ENCODE measurements at places on chromosomes 11 and 22. TPM values are rescaled to one million over a fixed set of nuclear protein-coding genes. Genes with fewer than 3 reads are reported as not detected.
A peak's percentile ranks its signal among the peaks of the same experiment; 100 is the strongest.

Gene GTF2H1
- polyA plus RNA-seq = 11.1 TPM

Gene PDGFB
- polyA plus RNA-seq = 21.3 TPM

Gene PHOX2A
- polyA plus RNA-seq = not detected

Gene NAALADL1
- 2.7 TPM for polyA plus RNA-seq

Gene TRIM51G
- polyA plus RNA-seq = not detected

GRCh38 chr22:26901198-26901816 lies 243.9 kb downstream of the MIAT start:
- DNase-seq = no peak

DNA sequence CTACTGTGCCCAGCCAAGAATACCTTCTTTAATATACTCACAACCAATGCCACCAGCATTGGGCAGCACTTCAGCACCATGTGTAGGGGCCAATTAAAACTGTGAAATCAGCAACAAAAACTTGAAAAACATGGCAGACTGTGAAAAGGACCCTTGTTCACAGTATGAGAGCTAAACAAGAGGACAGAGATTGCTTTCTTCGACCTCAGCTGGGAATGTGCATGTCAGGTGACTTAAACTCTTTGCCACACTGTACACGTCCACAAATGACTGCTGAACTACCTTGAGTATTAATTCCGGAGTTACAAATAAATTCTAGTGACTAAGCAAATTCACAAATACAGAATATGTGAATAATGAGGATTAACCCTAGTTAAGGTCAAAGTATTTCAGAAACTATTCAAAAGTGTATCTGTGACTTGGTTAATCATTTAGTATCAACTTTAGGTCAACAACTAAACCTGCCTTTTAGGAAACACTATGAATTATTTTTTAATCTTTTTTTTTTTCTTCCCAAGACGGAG lies 33.0 kb downstream of the DDX6 start:
- no peak for DNase-seq

- no peak for DNase-seq
Observed at GRCh38 chr11:97574976-97575665, 1185.3 kb downstream of the JRKL start.

DNA sequence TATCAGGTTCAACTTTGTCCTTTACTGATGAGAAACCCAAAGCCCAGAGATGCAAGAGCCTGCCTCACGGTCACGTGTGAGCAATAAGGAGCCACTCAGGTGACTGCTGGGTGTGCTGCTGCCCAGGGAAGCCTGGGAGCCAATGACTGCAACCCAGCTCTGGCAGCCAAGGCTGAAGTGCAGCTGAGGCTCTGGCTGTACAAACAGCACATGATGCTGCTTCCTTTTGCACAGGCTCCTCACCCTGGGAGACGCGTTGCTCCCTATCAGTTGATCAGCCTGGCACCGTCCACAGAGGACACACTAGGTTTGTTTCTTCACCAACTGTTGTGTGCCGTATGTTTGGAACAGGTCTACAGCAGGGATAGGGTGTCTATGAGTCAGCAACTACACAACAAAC lies 168.7 kb downstream of the EFCAB6 start:
- no peak for DNase-seq

DNA sequence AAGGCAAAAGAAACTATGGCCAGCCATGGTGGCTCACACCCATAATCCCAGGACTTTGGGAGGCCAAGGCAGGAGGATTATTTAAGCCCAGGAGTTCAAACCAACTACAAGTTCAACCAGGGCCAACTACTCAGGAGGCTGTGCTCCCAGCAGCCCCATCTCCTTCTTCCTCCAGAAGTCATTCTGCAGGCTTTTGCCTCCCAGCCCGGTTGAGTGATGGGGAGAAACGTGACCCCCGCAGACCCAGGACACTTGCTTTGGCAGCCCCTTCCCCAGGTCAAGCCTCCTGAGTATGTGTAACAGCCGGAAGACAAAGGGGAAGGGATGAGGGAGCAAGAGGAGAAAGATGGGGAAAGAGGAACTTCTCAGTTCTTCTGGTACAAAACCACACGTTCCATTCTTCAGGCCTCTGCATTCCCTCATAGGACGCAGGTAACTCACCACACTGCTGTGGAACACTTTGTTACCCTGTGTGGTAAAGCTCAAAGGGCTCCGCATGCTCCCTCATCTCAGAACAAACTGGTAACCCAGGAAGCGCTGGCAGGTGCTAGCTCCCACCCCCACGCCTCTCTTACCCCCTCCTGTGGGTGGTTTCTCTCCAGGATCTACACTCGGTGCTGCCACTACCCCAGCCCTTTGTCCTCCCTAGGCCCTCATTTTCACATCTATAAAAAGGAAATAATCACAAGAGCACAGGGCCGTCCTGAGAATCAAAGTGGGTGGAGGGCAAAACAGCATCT lies 4.0 kb downstream of the SULT4A1 start:
- no peak for DNase-seq

DNA sequence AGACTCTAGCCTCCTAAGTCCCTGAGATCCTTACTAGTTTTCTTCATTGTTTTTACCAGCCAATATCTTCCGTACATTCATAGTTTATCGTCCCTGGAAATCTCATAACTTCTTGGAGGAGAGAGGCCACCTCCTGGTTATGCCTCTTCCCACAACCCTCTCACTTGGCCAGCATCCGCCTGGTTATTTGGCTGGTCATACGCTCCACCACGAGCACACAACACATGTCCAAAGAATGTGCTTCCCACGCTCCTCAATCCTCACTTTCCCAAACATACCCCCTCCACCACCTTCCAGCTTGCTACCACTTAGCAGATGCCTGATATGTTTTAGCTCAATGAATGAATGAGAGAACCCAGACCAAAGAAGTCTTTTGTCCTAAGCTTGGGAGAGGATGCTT lies 83.5 kb upstream of the EIF3D start:
- no peak for DNase-seq

- no peak for DNase-seq
Observed at GRCh38 chr11:14041040-14041439, 78.5 kb downstream of the SPON1 start.

DNA sequence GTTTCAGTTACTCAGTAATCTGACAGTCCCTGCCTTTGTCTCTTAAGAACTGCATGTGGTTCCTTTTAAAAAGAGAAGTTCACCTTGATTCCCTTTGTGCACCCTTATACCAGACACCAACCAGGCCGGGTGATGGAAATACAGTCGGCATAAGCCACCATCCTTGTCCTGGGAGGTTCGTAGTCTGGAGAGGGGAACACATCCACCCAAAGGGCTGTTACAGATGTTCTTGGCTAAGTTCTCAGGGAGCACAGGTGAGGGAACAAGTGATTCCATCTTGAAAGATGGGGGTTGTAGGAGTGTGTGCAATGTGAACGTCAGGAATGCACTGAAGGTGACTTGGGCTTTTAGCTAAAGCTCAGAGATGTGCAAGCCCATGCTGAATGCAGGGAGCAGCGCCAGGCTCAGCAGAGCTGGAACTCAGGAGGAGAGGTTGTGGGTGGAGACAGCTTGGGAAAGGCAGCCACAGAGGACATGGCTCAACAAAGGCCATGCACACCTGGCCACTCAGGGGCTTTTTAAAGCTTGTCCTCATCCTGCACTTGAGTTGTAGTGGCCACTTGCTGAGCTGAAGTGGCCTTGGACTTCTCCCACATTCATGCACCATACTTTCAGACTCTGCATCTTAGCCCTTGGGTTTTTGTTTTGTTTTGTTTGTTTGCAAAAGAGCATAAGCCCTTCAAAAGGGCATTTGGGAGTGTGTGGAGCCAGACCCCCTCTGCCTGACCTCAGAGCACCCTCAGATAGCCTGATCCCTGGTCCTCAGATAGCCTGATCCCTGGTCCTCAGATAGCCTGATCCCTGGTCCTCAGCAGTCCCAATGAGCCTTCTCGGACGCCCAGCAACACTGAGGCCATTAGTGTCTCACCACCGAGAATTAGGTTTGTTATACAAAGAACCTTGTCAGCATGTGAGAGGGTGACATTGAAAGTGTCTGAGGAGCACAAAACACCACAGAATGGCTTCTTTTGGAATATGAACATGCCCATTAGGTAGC lies 12.7 kb upstream of the TMA7B start:
- DNase-seq = no peak

GRCh38 chr11:132751516-132752250 lies 780.6 kb downstream of the OPCML start:
- DNase-seq = no peak

GRCh38 chr22:18929459-18929858 lies 6.6 kb downstream of the PRODH start:
- DNase-seq = no peak

- DNase-seq = no peak
Observed at GRCh38 chr11:18452927-18453326, 2.7 kb upstream of the LDHAL6A start.

DNA sequence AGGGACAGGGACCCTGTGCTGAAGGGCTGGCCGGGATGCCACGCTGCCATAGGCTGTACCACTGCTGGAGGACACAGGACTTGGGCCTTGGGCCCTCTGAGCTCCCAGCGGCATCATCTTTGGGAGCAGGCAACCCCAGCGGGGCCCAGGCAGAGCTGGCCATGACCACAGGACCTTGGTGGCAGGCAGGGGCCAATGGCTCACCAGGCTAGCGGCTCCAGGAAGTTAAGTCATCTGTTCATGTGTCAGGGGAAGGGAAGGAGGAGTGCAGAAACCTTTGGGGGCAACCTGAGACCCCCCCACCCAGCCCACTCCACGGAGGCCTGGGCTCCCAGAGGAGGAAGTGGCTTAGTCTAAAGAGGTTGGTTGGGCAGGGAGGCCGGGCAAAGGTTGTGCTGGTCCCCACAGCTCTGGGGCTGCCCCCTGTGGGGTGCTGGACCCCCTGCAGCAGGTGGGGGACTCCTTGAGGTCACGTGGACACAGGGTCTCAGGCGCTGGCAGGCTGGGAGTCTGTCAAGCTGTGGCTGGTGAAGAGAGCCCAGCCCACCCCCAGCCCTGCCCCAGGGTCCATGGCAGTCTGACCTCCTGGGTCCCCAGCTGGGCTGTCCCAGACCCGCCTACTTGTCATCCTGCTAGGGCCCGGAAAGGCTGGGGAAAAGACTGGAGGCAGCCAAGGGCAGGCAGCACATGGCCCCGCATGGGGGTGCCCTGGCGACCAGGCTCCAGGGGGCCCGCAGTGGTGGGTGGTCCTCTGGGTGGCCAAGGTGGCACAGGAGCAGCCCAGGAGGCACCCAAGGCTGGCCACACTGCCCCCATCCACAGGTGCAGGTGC lies 184.3 kb downstream of the IGLL1 start:
- no peak for DNase-seq

- DNase-seq = no peak
Observed at GRCh38 chr11:96384156-96384555, 5.6 kb downstream of the CCDC82 start.

DNA sequence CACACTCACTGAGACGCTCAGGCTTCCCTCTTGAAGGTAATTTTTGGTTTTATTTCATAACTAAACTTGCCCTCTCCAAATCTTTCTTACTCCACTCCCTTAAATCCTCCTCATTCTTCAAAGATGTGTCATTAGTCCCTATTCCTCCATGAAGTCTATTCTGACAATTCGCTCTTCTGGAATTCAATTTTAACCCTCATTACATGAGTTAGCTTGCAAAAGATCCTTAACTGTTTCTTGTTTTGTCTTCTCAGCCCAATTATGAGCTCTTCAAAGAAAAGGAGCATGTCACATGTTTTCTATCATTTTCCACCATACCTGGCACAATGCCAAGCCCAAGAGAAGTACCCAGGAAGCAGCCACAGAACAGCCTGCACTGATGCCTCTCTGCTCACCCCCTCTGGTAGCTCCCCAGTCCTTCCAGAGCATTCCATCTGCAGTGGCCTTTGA lies 13.0 kb downstream of the GALNT18 start:
- DNase-seq = no peak

GRCh38 chr11:126311401-126312291 lies 7.8 kb downstream of the DCPS start:
- no peak for DNase-seq

- no peak for DNase-seq
Observed at GRCh38 chr22:20228939-20229272, 39.2 kb downstream of the RTN4R start.

DNA sequence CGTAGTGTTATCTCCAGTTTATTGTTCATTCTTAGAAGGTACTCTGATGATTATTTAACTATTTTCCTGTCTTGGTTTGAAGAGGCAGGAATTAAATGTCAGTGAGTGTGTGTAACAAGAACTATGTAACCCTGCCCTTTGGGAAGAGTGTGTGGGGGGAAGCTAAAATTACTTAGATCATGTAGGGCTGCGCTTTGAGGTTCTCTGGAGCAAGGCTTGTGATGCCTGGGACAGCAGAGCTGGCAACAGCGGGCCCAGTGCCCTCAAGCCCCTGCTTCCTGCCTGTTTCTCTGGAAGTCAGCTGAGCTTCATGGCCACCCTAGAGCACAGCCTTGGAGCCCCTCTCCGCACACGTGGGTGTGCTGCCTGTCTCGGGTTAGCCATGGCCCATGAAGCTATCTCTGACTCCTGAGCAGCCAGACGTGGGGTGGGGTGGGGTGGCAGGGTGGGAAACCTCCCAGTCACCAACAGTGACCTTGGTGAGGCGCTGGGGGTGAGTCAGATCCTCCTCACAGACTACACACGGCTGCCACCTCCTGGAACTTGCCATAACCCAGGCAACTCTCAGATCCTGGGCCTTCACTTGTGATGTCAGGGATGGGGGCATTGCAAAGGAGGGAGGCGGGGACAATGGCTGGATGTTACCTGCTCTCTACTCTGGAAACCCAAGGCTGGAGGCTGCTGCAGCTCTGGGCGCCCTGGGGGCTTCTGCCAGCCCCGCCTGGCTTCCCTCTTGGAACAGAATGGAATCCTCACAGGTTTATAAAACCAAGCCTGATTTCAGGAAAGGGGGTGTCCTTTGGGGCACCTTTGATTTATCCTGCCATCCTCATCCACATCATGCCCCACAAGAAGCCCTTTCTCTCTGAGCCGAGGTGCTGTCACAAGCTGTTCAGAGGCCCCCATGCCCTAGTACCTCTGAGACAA lies 88.6 kb downstream of the SNX19 start:
- peak; percentile 63 for DNase-seq

DNA sequence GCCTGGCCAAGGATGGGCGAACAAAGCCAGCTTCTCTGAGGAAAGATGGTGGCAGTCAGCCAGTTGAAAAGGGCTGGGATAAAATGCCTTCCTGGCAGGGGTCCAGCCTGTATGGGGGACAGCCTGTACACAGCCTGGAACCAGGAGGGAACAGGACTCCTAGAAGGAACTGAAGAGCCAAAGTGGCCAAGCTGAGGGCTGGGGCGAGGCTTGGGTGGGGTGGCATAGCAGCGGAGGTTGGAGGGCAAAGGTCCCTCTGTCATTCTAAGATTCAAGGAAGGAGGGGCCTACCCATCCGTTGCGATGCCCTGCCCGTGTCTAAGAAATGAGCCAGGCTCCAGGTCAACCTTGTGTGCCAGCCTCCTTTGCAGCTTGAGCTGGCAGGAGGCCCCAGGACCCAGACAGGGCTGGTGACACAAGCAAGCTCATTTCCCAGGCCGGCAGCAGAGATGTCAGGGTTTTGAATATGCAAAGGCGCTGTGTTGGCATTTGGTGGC lies 22.6 kb downstream of the FADD start:
- DNase-seq = no peak

DNA sequence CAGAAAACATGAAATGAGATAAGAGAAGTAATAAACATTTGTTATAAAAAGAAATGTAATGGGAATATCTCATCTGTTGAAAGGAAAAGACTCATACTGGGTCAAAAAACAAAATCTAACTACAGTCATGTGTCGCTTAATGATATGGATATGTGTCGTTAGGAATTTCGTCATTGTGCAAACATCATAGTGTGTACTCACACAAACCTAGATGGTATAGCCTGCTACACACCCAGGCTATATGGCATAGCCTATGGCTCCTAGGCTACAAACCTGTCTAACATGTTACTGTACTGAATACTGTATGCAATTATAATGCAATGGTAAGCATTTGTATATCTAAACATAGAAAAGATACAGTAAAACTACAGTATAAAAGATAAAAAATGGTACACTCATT lies 89.8 kb upstream of the ZC3H12C start:
- no peak for DNase-seq

- no peak for DNase-seq
Observed at GRCh38 chr11:33652431-33652830, 48.2 kb downstream of the C11orf91 start.
